ENCODE measurements at places on chromosomes 6 and 20.

DNA sequence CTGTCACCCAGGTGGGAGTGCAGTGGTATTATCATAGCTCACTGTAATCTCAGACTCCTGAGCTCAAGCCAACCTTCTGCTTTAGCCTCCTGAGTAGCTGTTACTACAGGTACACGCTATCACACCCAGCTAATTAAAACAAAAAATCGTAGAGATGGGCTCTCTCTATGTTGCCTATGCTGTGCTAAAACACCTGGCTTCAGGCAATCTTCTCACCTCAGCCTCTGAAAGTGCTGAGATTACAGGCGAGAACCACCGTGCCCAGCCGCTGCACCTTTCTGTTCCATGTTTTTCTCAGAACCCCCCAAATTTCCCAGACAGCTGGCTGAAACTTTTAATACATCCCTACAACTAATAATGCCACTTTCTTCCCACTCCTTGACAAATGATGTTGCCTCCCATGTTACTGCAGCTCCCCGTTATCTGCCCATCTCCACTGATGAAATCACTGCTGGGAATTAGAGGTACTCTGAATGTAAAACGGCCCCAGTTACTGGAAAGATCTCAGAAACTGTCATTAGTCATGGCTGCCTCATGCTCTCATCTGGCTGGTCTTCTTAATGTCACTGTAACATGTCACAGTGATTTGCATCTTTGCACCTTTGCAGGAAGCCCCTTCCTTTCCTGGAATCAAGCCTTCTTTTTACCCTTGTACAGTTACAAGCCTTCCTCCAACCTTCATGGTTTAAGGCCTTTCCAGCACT, 697.5 kb downstream of the PRKN start:
- DNase-seq = no peak

- no peak for DNase-seq
Observed at GRCh38 chr6:25458485-25458884, 179.3 kb downstream of the CARMIL1 start.

- no peak for DNase-seq
Observed at GRCh38 chr20:9015984-9016324, 52.9 kb upstream of the PLCB4 start.

DNA sequence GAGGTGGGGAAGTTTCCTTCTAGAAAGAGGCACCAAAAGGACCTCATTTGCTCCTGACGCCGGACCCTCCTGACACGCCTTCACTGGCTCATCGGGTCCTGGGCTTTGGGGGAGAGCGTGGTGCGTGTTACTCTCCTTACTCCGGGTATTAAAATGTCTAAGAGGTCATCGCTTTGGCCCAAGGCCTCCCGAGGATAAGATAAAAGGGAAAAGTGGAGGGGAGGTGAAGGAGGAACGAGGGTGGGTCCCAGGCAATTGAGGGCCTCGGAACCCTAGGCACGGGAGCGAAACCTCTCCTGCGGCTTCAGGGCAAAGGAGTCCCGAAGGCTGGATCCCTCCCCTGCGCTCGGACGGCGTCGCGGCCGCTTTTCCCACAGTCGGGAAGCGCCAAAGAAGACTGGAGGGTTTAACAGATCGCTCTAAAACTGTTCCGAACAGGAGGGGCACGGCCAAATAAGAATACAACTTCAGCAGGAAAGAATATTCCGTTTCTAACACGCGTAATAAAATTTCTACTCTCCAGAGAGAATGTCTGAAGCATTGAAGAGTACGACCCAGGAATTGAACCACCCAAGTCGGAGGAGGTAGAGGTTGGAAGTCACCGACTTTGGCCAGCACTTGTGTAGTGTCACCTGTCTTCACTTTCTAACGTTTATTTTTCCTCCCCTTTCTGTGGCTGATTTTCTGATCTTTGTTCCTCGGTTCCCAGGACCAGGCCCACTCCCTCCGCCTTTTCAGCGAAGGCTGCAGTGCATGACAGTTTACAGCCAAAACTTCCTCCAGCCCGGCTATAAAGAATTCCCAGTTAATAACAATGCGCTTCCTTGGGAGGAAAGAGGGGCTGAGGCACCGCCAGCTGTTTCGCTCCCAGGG, 2.1 kb upstream of the TBXT start:
- peak; percentile 6 for DNase-seq

DNA sequence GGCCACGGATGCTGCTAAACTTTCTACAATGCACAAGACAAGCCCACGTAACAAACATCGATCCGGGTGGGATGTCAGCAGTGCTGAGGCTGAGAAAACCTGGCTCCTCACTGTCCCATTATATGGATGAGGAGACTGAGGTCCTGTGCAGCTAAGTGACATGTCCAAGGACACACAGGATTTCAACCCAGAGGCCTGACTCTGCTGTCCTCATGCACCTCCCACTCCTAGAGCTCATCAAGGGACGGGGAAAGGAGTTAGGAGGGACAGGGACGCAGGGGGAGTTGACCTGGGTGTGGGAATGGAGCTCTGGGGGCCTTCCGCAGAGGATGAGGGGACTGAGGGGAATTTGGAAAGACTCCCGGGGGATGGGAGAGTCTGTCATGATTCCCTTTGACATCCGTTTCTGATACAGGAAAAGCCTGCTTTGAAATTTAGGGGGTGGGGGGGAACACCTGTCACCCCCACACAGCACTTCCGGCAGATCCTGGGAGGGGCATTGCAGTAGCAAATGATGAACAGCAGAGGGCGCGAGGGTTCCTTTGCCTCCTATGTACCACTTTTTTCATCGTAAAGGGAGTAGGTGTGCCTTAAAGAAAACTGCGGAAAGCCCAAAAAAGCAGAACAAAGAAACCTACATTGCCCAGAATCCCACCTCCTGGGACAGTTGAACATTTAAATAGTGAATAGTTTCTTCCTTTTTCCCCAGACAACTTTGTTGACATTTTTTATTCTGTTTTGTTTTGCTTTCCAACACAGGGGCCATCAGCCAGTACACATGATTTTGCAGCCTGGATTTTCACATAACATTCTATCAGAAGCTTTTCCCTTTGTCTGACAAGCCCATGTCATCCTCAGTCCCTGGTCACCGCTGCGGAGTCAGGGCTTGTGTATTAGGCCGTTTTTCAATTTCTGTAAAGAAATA, 48.6 kb downstream of the SLC2A10 start:
- DNase-seq = peak; percentile 79

DNA sequence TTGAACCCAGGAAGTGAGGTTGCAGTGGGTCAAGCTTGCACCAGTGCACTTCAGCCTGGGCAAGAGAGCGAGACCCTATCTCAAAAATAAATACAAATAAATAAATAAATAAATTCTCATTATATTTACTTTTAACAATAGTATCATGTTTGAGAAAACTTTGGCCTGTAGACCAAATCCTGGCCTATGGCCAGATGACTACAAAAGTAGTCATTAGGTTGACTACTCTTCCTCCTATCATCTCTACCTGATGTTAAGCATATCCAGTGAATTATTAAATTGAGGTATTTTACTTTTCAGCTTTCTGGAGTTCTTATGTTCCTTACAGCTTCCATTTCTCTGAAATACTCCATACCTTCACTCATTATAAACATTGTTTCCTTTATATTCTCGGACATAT, 280.6 kb downstream of the LAMA2 start:
- DNase-seq = no peak

DNA sequence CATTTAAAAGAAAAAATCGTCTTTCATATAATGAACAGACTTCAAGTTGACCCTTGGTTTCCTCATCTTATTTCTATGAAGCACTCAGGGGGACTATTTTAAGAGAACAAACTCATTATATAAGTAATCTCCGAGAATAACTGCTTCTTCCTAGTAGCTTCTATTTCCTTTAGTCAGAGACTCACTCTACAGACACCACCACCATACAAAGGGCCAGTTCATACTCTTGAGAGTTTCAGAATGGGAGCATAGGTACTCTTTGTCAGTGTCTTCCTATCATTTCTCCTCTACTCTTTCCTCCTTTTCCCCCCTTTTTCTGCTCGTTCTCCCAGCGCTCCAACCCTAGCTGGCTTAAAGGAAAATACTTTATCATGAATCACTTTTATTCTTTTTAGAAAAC, 104.9 kb downstream of the CDKAL1 start:
- DNase-seq = no peak

DNA sequence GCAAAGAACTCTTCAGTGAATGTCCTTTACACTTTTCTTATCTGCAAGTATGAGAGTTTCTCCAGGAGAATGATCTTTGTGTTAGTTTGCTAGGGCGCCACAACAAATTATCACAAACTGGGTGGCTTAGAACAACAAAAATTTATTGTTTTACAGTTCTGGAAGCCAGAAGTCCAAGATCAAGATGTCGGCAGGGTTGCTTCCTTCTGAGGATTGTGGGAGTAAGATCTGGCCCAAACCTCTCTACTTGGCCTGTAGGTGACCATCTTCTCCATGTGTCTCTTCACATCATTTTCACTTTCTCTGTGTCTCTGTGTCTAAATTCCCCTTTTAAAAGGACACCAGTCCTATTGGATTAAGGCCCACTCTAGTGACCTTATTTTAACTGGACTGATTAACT, 103.0 kb downstream of the ADTRP start:
- no peak for DNase-seq

DNA sequence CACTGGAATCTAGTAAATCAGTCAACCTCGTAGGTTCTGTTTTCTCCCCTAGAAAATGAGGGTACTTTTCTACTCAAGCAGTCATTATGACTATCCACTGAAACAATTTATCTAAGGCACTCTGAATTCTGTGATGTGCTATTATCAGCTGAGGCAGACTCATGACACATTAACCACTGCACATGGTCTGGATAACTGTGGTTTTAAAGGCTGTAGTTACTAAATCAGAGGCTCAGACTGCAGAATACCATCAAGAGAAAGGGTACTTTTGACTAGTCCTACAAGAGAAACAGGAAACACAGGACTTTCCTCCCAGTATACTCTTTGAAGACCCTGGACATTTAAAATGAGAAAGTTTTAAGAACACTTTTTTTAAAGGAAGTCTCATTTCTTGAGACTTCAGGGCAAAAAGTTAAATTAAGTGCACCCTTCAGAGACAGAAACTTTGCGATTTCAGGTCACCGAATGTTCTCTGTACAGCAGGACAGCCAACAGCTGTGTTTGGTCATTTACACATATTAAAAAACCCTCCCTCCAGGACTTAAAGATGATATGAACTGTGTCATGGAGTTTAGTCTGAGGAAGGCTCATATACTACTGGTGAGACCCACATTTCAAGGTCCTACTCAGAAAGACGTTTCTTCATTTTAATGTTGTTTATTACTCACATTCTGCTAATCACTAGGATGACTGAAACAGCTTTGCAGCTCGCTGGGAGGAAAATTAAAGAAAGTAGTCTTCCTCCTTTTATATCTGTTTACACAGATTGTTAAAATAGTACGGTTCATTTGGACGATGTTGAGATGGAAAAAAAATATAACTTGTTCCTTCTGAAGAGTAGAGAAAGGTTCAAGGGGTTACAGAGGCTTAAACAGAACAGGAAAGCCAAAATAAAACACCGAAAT, 19.9 kb downstream of the ATXN1 start:
- no peak for DNase-seq

- DNase-seq = no peak
Observed at GRCh38 chr6:10862361-10862760, 19.5 kb downstream of the GCM2 start.

DNA sequence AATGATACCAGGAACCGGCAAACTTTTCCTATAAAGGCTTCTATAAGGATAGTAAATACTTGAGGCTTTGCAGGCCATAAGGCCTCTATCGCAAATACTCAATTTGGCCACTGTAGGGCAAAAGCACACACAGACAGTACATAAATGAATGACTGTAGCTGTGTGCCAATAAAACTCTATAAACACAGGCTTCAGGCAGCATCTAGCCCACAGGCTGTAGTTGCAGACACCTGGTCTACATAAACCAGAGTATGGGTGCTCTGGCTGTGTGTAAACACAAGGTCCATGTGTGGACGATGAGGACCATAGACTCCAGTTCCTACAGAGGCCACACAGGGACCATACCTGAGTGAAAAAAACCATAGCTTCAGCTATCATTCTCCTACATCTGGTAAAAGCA, 52.2 kb downstream of the ZMYND8 start:
- DNase-seq = peak; percentile 59

GRCh38 chr20:16069389-16070010, 503.7 kb downstream of the KIF16B start:
- no peak for DNase-seq

GRCh38 chr6:1238040-1238439, 73.9 kb upstream of the FOXQ1 start:
- no peak for DNase-seq

GRCh38 chr20:57398231-57398821, 7.1 kb downstream of the RBM38 start:
- peak; percentile 62 for DNase-seq

DNA sequence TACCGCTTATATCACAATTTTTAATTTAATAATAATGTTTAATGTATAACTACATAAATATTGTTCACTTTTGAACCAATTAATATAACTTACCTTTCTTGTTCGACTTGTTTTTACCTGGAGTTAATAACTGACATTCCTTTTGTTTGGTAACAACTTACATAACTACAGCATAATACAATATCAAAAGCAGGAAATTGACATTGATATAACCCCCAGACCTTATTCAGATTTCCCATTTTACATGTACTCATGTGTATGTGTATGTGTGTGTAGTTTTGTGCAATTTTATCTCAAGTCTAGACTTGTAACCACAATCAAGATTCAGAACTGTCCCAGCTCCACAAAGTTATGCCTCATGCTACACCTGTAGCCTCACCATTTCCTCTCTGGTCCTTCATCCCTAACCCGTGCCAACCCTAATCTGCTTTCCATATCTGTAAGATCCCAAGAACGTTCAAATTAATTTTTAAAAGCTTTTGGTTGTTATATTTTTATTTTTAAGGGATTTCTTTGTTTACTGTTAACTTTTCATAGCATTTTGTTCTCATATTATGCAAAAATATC, 190.6 kb downstream of the MANEA start:
- no peak for DNase-seq

All from muscle of leg (tissue), 16 donors.